ENCODE measurements at places on chromosomes 5 and 9.

DNA sequence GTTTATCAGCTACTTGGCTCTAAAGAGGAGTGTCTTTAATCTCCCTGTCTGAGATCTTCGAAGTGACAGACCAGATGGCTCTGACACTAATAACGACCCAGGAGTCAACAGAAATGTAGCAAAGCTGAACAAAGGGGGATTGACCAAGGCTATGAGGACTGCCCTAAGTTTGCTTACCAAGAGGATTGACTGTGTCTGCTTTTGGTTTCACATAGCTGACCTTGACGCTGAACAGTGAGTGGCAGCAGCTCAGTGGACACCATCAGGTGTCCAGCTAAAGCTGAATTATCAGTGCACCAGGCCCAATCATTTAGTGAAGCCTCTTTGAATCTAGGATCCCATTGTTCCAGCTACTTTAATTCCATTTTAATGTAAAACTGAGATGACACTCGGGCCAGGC lies 262.6 kb downstream of the COX7C start:
- H3K4me1 ChIP-seq = no peaks in the 10 kb centered on the region
- no peaks in the 10 kb centered on the region for H3K36me3 ChIP-seq
- H3K27me3 ChIP-seq = no peaks in the 10 kb centered on the region
- no peak overlapping the region for H3K4me3 ChIP-seq

DNA sequence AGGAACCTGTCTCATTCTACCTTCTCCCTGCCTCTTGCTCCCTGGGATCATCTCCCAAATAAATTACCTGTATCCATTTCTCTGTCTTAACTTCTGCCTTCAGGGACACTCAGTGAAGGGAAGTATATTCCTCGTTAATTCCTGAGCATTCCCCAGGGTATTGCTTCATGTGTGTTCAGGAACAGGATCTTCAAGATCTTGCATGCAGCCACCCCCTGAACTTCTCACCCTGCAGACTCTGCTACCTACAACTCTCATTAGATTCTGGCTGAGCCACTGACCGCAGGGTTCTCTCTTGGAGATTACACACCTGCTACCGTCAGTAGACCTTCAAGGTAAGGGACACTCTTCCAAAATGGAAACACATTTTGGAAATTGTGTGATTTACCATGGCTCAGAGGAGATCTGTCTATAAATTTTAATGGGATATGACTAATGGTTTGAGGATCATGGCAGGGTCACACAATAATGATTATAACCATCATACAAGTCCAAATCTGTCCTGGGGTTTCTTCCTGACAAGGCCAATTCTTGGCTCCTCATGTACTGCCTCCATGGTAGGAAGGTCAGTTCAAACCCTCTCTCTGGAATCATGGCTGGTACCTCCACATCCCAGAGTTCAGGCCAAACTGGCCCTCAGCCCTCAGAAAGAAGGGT lies 38.9 kb upstream of the UGCG start:
- H3K4me1 ChIP-seq = no peaks in the 10 kb centered on the region
- H3K27ac ChIP-seq = no peak overlapping the region
- H3K4me3 ChIP-seq = no peak overlapping the region
- no peak for DNase-seq
- no peaks in the 10 kb centered on the region for H3K27me3 ChIP-seq
- no peaks in the 10 kb centered on the region for H3K36me3 ChIP-seq

GRCh38 chr5:147381555-147381954 lies 128.3 kb downstream of the DPYSL3 start:
- no peak for DNase-seq
- peaks cover 7% of the 10 kb centered on the region for H3K4me1 ChIP-seq
- no peaks in the 10 kb centered on the region for H3K36me3 ChIP-seq
- no peak overlapping the region for H3K4me3 ChIP-seq
- no peaks in the 10 kb centered on the region for H3K27me3 ChIP-seq
- H3K27ac ChIP-seq = no peak overlapping the region

GRCh38 chr9:91210318-91210717 lies 151.4 kb downstream of the AUH start:
- no peaks in the 10 kb centered on the region for H3K27me3 ChIP-seq
- no peak overlapping the region for H3K4me3 ChIP-seq
- no peaks in the 10 kb centered on the region for H3K4me1 ChIP-seq
- no peaks in the 10 kb centered on the region for H3K36me3 ChIP-seq
- H3K27ac ChIP-seq = no peak overlapping the region

- H3K27ac ChIP-seq = peak overlapping the region; percentile 30
- H3K27me3 ChIP-seq = peaks cover 7% of the 10 kb centered on the region
- peak; percentile 86 for DNase-seq
- peaks cover 3% of the 10 kb centered on the region for H3K4me1 ChIP-seq
Observed at GRCh38 chr9:2620919-2621721, 467 bp upstream of the VLDLR start.

DNA sequence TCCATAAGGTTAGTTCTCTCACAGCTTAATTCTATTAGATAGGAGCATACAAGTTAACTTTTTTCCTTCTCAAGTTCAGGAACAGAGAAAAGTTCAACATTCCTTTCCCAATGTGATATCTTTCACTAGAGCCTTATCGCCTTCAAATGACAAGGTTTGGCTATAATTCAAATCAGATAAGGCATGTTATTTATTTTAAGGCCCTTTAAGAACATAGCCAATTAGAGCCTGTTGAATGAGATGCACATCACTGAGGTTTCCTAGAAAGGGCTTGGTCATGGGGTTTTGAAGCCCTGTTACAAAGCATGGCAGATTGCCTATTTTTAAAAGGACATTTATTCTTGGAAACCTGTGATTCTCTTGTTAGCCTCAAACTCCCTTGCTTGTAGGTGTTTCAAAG lies 123.4 kb downstream of the BASP1 start:
- H3K27ac ChIP-seq = no peak overlapping the region
- no peak overlapping the region for H3K4me3 ChIP-seq
- H3K36me3 ChIP-seq = no peaks in the 10 kb centered on the region
- no peaks in the 10 kb centered on the region for H3K4me1 ChIP-seq

GRCh38 chr9:90053027-90053426 lies 448.2 kb downstream of the GADD45G start:
- H3K27me3 ChIP-seq = no peaks in the 10 kb centered on the region
- DNase-seq = no peak
- no peak overlapping the region for H3K4me3 ChIP-seq
- H3K36me3 ChIP-seq = no peaks in the 10 kb centered on the region
- no peak overlapping the region for H3K27ac ChIP-seq

GRCh38 chr5:82719368-82719767 lies 357.8 kb downstream of the TMEM167A start:
- H3K4me1 ChIP-seq = no peaks in the 10 kb centered on the region
- no peaks in the 10 kb centered on the region for H3K27me3 ChIP-seq
- DNase-seq = no peak
- H3K36me3 ChIP-seq = no peaks in the 10 kb centered on the region
- no peak overlapping the region for H3K4me3 ChIP-seq

GRCh38 chr9:80437091-80437640 lies 865.4 kb downstream of the TLE4 start:
- H3K27me3 ChIP-seq = no peaks in the 10 kb centered on the region
- no peak overlapping the region for H3K27ac ChIP-seq
- DNase-seq = no peak
- no peak overlapping the region for H3K4me3 ChIP-seq
- no peaks in the 10 kb centered on the region for H3K36me3 ChIP-seq

DNA sequence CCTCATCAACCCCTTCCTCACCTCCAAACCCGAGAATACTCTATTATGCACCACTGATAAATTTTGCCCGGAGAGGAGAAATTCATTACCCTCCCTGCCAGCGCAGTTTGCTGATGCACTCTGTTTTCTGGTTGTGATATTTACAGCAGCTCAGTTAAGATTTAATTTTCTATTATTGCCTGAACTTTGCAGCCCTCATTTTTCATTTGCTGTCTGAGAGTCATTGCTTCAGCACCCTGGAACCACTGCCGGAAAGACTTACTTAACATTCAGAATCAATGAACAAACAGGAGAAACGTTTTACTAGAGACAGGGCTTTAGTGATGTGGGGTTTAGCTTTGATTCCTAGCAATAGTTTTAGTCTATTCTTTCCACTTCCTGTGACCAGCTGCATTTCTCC lies 56.7 kb upstream of the MAMDC2 start:
- H3K4me3 ChIP-seq = no peak overlapping the region
- DNase-seq = no peak
- no peaks in the 10 kb centered on the region for H3K4me1 ChIP-seq

DNA sequence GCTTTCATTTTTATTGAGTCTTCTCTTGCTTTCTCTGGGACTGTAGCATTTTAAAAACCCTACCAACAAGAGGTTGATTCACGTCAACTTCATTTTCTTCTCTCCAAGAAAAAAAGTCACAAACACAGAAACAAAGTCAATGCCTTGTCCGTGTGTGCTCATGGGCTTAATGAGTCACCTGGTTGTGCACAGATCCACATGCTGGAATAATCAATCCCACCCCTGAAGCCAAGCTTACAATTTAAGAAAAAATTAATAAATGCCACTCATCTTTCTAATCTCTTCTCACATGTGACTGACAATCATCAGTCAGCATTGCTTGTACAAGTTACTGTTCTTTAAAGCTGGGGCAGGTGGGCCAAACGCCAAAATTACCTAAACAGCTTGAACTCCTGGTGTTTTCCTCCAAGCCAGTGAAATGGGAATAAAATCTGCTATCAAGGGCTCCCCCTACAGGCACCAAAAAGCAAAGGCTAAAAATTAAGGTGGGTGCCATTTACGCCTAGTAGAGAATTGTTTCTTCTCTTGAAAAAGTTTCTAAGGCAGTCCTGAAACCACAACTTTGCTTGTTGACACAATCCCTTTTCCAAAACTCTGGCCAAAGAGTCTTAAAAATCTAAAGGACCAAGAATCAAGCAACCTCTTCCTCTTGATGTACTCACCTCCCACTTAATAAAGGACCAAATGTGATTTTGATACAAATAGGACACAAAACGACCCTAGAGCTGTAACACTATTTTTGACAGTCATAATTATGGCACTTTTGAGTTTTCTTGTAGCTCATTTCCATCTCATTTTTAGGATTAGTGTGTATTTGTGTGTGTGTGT lies 21.3 kb downstream of the TRMO start:
- H3K27ac ChIP-seq = no peak overlapping the region
- H3K36me3 ChIP-seq = no peaks in the 10 kb centered on the region
- no peak for DNase-seq
- no peaks in the 10 kb centered on the region for H3K4me1 ChIP-seq

GRCh38 chr5:80382488-80382887 lies 25.4 kb upstream of the ZFYVE16 start:
- H3K4me3 ChIP-seq = no peak overlapping the region
- no peak for DNase-seq
- no peaks in the 10 kb centered on the region for H3K4me1 ChIP-seq

GRCh38 chr5:124459984-124460383 lies 286.5 kb downstream of the ZNF608 start:
- H3K27me3 ChIP-seq = no peaks in the 10 kb centered on the region
- H3K27ac ChIP-seq = no peak overlapping the region
- no peak for DNase-seq
- H3K36me3 ChIP-seq = no peaks in the 10 kb centered on the region

DNA sequence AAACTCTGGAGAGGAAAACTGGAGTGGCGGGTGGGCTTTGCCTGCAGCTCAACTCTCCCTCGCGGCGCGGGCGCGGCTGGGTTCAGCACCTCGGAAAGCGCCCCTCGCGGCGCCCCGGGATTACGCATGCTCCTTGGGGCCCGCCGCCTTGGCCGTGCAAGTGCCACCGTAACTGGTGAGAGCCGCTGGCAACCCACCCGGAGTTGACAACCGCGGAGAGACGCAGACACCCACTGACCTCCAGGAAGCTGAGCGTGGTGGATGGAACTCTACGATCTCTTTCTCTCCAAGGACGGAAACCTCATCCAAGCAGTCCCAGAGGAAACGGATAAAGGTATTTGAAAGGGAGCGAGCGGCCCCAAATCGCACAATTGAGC lies 194 bp upstream of the RXFP3 start:
- no peak overlapping the region for H3K27ac ChIP-seq
- peak overlapping the region; percentile 71 for H3K4me3 ChIP-seq
- DNase-seq = peak; percentile 94
- 0 out of 2 replicates have a peak, but pooled peaks cover 2% of the 10 kb centered on the region for H3K4me1 ChIP-seq

DNA sequence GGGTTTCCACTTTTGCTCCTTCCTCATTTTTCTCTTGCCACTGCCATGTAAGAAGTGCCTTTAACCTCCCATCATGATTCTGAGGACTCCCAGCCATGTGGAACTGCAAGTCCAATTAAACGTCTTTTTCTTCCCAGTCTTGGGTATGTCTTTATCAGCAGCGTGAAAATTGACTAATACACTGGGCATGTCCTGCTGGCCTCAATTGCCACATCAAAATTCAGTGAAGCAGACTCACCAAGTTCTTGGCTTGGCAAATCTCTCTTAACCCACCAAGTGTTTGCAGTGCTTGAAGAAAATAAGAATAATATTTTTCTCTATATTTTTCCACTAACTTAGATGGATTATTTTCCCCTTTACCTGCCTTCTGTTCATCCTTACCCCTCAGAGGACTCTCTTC lies 212.0 kb downstream of the BRINP1 start:
- no peaks in the 10 kb centered on the region for H3K27me3 ChIP-seq
- no peak for DNase-seq
- H3K36me3 ChIP-seq = no peaks in the 10 kb centered on the region
- no peak overlapping the region for H3K27ac ChIP-seq
- H3K4me1 ChIP-seq = no peaks in the 10 kb centered on the region

GRCh38 chr9:8095672-8096086 lies 296.1 kb upstream of the DMAC1 start:
- H3K4me3 ChIP-seq = no peak overlapping the region
- DNase-seq = no peak
- no peaks in the 10 kb centered on the region for H3K4me1 ChIP-seq
- H3K27me3 ChIP-seq = no peaks in the 10 kb centered on the region

- H3K27me3 ChIP-seq = no peaks in the 10 kb centered on the region
- peaks cover 2% of the 10 kb centered on the region for H3K36me3 ChIP-seq
- H3K4me1 ChIP-seq = no peaks in the 10 kb centered on the region
- H3K4me3 ChIP-seq = no peak overlapping the region
Observed at GRCh38 chr5:177439518-177440053, 7.0 kb upstream of the PRR7 start.

GRCh38 chr9:107046692-107047091 lies 183.7 kb downstream of the ZNF462 start:
- no peak for DNase-seq
- peaks cover 15% of the 10 kb centered on the region for H3K4me1 ChIP-seq
- no peaks in the 10 kb centered on the region for H3K36me3 ChIP-seq

GRCh38 chr9:96033896-96034295 lies 158.4 kb downstream of the ERCC6L2 start:
- DNase-seq = no peak
- no peaks in the 10 kb centered on the region for H3K36me3 ChIP-seq
- no peak overlapping the region for H3K27ac ChIP-seq
- H3K4me1 ChIP-seq = no peaks in the 10 kb centered on the region

DNA sequence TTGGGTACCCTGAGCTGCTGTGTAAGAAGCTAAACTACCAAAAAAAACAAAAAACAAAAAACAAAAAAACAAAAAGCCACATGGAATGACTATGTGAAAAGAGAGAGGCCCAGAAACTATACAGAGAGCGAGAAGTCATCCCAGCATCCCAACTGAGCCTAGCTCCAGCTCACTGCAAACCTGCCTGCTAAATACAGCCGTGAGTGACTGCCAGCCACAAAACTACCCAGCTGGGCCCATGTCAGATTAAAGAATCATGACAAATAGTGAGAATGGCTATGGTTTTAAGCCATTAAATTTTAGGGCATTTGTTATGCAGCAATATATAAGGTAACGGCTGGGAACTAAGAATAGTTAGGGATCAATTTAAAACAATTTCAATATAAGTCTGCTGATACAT lies 335.1 kb upstream of the PDE4D start:
- DNase-seq = no peak
- H3K36me3 ChIP-seq = no peaks in the 10 kb centered on the region
- no peak overlapping the region for H3K27ac ChIP-seq
- no peaks in the 10 kb centered on the region for H3K4me1 ChIP-seq
- no peak overlapping the region for H3K4me3 ChIP-seq
- no peaks in the 10 kb centered on the region for H3K27me3 ChIP-seq

- no peak overlapping the region for H3K27ac ChIP-seq
- H3K27me3 ChIP-seq = no peaks in the 10 kb centered on the region
- no peaks in the 10 kb centered on the region for H3K36me3 ChIP-seq
- no peak for DNase-seq
Observed at GRCh38 chr9:107653263-107653821, 163.8 kb upstream of the KLF4 start.

Measured in H1 (cell line).